ENCODE measurements at places on chromosomes 6 and 20.

GRCh38 chr6:157211603-157212455 is 111.5 kb downstream of the TMEM242 start:
- DNase-seq = no peak

DNA sequence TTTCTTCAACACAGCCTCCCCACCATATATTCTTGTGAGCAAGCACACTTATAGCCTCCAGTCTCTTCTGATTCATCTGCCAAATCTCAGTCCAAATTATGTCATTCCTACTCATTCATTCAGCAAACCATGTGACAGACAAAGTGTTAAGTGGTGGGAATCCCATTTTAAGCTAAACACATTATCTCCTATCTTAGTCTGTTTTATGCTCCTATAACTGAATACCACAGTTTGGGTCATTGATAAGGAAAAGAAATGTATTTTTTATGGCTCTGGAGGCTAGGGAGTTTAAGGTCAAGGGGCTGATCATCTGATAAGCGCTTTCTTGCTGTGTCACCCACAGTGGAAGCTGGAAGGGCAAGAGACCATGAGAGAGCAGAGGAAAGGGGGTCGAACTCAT is 23.9 kb upstream of the SMIM13 start:
- DNase-seq = no peak

- DNase-seq = no peak
These were observed 29.2 kb downstream of the SGK1 start for GRCh38 chr6:134288538-134289203.

DNA sequence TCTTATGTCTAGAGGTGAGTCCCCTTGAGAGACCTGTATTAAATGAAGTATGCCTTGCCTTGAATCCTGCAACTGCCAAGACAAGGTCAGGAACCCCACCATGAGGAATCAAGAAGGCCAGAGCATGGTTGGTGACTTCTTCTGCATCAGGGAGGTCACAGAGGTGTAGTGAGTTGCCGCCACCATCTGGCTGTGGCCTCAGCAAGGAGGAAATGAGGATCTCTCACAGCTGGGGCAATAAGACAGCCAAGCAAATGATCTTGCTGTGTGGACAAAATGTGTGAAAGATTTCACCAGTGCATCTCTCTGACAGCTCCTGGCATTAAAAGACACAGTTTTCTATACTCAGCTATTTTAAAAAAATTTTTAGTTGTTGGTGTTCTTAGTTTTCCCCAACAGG is 611.0 kb downstream of the DOK5 start:
- DNase-seq = no peak

DNA sequence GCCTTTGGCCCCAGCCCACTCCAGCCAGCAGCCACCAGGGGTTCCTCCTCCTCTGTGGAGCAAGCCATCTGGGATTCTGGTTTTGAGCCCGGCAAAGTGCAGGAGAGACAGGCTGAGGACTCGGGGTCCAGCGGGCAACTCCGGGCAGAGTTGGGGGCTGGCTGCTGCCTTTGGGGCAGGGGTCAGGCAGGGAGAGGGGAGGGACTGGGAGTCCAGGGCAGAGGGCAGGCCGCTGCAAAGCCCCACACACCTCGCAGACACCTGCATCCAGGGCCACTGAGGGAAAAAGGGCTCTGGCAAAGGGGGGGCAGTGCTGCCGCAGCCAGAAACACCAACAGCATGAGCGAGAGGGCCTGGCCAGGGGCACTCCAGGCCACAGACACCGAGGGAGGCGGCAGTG is 8.8 kb downstream of the BIRC7 start:
- no peak for DNase-seq

- DNase-seq = no peak
These were observed 254.7 kb downstream of the NFATC2 start for GRCh38 chr20:51287628-51288413.

Measured in lower lobe of right lung (tissue), 2 donors.